Vagina (tissue), 2 donors: ENCODE measurements at places on chromosomes 1 and 21.

DNA sequence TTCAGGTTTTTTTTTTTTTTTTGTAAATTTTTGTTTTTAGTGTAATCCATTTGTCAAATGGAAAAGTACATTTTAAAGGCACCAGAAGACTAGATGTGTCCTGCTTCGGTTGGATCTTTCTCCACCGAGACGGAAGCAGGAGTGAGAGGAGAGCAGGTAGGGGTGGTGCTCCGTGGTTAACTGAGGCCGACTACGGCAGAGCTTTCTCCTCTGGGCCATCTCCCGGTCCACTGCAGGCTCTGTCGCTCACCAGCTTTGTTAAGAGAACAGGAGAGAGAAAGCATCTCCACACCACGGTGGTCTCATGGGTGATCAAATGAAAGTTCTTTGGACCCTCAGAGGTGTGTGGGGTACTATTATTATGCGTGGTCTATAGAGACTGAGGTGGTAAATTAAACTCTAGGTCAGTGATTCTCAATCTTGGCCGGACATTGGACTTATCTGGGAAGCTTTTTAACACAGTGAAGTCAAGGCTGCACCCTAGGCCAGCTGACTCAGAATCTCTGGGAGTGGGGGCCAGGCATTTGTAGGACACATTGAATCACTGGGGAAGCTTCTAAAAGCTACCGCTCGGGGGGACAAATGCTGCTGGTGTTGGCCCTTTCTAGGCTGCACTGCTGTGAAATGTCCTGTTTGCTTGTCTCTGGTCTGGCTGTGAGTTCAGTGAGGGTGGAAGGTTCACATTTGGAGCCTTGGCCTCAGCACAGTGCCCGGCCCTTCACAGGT is 25.0 kb downstream of the ABCA4 start:
- DNase-seq: no peak

DNA sequence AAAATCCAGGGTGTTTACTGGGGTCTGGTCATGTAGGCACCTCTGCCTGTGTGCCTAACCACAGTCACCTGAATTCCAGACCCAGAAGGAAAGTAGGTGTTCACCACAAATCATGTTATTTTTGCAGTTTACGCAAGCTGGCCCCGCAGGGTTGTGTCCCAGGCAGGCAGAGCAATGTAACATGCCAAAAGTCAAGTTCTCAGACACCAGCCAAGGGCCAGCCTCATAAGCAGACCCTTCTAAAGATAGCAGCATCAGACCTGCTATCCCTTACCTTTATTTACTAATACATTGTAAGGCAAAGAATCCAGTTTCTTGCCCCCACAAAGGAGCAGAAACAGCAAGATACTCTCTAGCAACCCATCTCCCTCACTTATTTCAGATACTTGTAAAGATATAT is 83.0 kb downstream of the GPR161 start:
- no peak for DNase-seq

GRCh38 chr1:112769611-112770010 is 54.5 kb upstream of the PPM1J start:
- no peak for DNase-seq

- DNase-seq: no peak
These were observed 82.5 kb downstream of the DESI2 start for GRCh38 chr1:244735404-244735803.

DNA sequence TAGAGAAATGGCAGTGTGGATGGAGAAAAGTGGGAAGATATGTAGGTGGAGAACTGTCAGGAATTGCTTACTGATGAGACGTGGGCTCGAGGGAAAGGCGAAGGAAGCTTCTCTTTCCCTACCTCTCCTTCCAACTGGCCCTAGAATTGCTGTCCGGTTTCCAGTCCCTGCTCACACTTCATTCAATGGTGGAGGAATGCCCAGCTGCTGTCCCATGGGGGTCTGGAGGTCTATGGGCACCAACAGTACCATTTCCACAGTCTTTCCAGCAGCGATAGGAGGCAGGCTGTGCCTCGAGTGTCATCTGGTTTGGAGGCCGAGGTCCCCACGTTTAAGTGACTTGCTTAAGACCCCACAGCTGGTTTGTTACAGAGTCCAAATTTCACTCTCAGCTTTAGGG is 31.5 kb upstream of the CD1D start:
- no peak for DNase-seq

DNA sequence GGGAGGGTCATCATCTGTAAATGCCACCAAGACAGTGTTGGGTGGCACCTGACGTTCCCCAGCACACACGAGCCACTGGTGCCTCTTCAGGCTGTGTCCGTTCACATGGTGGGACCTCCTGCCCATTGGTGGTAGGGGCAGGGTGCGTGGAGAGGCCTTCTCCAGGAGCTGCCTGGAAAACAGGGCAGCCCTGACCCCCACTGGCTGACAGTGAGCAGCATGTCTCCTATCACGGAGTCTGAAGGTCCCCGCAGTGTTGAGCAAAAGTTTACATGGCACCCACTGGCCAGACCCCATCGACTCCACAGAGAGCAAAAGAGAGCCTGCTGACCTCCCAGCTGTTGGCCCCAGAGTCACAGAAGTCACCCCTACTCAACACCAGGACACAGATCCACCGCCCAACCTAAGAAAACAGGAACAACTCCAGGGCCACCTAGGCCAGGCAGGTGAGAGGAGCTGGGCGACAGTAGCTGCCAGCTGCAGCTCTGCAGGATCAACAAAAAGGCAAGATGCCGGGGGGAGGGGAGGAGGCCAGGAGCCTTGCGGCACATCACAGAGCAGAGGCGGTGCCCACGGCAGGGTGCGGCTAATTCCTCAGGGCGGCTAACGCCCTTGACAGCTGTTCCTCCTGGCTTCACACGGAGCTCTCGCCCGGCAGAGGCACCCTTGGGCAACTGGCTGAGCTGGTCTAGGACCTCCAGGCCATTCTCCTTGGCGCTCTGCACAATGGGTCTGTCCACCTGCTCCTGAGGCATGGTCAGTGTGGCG is 14.4 kb upstream of the IFI6 start:
- DNase-seq: no peak
